GM03348 (cell line): ENCODE measurements at places on chromosomes 2 and 18.

GRCh38 chr2:55827855-55828254 is 95.7 kb downstream of the EFEMP1 start:
- DNase-seq, result no peak

- DNase-seq, result peak; percentile 73
Observed at GRCh38 chr2:235494716-235495372, 1.0 kb downstream of the AGAP1 start.

DNA sequence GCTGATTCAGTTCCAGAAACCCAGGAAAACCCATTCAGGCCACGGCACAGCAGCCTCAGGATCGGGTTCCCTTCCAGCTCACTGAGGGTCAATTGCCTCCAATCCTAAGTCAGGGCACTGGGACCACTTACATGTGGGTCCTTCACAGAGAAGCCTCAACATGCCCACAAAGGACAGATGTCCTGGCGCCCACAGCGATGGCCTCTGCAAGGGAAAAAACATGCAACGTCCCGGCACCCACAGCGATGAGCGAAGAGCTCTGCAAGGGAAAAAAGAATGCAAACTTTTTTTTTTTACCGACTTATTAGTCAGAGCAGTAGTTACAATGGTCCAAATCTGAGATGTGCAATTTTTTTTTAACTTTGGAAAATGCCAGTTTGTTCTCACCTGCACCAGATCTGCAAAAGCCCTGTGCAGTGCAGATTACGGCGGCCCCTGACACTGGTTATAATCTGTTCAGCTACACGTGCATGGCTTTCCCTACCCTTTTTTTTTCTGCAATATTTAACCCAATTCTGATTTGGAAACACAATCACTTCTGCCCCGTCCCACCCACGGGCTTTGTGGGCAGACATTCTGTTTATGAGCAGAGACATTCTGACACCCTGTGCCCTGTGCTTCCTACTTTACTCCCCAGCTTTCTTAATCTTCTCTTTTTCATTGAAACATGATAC is 159.3 kb upstream of the SALL3 start:
- no peak for DNase-seq

- no peak for DNase-seq
Observed at GRCh38 chr2:62296832-62297623, 101.1 kb downstream of the B3GNT2 start.

DNA sequence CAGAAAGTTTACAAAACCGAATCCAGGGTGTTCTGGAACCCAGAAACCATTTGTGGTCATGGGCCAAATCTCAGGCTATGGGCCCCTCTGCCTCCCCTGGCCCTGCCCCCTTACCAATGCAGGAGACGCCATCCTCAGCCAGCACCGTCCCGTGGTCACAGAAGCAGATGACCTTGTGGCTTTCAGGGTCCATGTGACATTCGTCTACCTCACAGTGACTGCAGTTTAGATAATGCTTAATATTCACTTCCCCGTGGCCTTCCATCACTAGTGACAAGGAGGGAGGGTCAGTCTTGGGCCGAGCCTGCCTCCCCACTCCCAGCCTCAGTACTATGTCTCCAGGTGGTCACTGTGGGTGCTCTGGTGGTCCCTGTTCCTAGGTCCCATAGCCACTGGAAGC is 111.6 kb downstream of the CLIP4 start:
- no peak for DNase-seq

DNA sequence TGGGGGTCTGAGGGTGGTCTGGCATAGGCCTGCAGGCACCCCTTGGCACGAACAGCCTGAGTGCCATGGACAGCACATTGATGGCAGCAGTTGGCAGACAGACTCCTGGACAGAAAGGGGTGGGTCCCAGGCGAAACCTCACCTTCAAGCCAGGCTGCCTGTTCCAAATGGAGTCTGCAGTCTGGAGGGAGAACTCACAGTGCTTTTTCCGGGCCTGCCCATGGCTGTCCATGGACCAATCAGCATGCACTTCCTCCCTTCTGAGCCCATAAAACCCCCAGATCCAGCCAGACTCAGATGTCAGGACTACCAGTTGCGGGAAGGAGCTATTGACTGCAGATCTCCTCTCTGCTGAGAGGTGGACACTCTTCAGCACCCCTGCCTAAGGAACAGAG is 694.6 kb upstream of the ACVR2A start:
- no peak for DNase-seq

- DNase-seq, result peak; percentile 98
Observed at GRCh38 chr2:240136013-240136670, at the start of gene COPS9. COPS9 (minus strand) TSS chr2:240136305; CDS start chr2:240136284, 21 bp downstream.

DNA sequence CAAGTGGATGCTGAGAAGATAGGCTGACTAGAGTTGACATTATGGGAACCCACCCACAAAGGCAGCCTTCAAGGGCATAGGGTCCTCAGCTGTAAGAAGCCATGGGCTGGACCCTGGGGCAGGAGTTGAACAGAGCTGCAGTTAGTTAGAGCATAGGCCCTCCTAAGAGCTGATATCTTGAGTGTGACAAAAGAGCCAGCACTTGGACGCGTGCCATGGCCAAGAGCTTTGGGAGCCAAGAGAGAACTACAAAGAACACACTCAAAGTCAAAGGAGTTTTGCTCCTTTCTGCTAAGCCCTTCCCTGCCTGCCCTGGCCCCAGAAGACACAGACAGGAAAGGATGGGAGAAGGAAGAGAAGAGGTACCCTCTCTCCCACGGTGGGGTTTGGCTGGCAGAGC is 29.9 kb upstream of the AGAP1 start:
- no peak for DNase-seq

DNA sequence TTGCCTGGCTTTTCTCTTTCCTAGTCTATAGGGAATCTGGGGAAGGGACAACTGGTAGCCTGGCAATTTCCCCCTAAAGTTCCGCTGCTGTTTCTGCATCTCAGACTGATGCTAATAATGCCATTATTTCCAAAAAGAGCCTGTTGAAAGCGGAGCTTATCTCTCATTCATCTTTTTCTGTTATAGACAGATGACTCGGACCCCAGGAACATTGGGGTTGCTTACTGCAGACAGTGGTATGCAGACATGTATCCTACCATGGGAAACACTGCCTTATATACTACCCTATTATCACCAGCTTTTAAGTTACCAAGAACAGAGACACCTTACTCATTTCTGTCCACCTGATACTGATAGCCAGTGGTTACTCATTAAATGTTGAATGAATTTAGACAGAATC is 15.3 kb downstream of the ETAA1 start:
- DNase-seq, result no peak
